NCI-H524 (cell line): ENCODE measurements at places on chromosomes 7 and 10.

GRCh38 chr7:11716185-11716584, 115.8 kb downstream of the THSD7A start:
- no peak for DNase-seq

DNA sequence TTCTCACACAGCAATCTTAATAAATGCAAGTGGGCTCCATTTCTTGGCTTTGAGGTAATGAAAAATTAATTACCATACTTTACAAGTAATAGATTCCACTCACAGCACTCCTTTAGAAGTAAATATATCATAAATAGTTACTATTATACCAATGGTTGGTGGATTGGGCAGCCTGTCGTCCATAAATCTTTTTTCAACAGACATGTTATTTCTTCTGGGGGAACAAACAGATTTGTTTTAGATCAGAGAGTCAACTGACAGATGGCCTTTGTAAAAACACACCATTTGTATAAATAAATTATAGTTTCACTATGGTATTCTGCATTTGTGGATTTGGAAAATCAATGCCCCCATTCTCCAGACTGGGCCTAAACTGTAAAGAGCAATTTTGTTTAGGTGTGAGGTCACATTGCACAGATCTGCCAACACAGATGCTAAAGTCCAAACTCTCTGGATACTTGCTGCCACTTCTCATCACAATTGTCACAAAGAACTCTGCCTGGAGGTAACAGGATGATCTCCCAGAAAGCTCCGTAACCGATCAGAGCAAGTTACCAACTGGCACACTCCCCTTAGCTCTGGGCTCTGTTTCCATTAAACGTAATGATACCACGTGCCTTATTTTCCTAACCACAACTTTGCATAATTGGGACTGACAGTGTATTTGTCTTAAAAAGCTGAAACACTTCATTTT, 4.5 kb upstream of the MACROH2A2 start:
- no peak for DNase-seq

DNA sequence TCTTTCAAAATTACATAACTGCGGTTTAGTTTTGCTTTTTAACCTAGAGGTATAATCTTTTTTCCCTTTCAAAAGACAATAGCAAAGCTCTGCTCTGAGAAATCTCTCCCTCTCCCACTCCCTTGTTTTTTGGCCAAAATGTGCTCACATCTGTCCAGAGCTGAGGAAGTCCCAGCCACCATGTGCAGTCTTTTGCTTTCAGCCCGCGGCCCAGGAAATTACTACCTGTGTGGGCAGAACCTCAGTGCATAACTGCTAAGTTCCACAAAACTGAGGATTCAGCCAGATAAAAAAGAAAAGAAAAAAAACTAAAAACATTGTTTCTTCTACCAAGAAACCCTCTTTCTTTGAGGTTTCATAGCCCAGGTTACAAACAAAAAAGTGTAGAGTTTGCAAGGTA, 115.0 kb upstream of the HGF start:
- no peak for DNase-seq

GRCh38 chr10:76466836-76467503, 1035.5 kb downstream of the LRMDA start:
- no peak for DNase-seq

GRCh38 chr7:132791036-132791435, 214.8 kb upstream of the PLXNA4 start:
- no peak for DNase-seq
